ENCODE measurements at places on chromosomes 2 and 18. TPM values are rescaled to one million over a fixed set of nuclear protein-coding genes. Genes with fewer than 3 reads are reported as not detected.
A peak's percentile ranks its signal among the peaks of the same experiment; 100 is the strongest.

DNA sequence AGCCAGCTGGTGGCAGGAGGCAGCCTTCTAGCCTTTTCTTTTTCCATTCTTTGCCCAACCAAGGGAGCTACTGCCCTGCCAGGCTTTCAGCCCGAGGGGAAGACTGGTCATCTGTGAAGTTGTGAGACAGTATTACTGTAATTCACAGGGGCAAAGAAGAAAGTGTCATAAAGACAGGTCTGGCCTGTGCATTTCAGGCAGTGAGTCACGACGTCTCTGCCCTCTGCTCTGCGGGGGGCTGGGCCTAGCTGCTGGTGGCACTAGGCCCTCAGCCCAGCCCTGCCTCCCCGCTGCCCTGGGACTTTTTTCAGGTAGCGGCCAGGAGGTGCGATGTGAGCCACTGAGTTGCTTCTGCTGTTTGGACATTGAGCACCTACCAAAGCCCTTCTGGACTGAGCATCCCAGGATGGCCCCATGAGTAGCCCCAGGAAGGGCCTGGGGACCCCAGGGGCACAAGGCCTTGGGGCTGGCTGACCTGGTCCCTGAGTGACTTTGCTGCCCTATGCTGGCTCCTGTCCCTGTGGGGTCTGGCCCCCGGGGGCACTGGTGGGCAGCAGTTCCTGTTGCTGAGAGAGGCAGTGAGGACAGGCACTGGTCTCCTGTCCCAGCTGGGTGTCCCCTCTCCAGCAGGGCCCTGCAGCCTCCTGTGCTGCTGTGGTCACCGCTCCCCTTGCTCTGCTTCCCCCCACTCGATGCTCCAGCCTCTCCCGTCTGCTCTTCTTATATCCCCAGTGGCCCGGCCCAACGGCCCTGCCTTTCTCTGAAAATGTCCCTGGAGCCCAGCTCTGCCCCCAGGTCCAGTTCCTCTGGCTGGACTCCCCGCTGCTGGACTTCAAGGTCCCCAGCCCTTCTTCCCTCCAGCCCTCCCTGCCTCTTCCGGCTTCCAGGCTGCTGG, 7.0 kb downstream of the INHBB start:
- DNase-seq, result no peak

DNA sequence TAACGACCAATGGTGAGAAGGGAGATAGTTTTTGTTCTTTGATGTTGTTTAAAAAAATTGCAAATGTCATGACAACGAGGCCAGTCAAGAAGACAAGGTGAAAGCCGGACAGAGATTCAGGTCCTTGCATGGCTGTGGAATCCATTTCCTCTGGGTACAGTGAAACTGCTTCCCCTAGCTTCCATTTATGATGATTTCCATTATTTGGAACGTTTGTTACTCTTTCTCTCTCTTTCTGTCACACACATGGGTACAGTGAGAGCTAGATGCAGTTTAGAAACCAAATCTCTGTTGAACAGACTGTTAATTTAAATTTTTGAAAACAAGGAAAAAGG, 57.4 kb upstream of the MSH2 start:
- DNase-seq, result no peak

- no peak for DNase-seq
Observed at GRCh38 chr2:115910270-115910669, 1467.8 kb downstream of the DPP10 start.

GRCh38 chr2:146602383-146602782, 1242.4 kb upstream of the ACVR2A start:
- no peak for DNase-seq

Gene ITM2C
- polyA plus RNA-seq, result 308 TPM

- DNase-seq, result no peak
Observed at GRCh38 chr2:171226461-171226860, 65.8 kb upstream of the TLK1 start.

DNA sequence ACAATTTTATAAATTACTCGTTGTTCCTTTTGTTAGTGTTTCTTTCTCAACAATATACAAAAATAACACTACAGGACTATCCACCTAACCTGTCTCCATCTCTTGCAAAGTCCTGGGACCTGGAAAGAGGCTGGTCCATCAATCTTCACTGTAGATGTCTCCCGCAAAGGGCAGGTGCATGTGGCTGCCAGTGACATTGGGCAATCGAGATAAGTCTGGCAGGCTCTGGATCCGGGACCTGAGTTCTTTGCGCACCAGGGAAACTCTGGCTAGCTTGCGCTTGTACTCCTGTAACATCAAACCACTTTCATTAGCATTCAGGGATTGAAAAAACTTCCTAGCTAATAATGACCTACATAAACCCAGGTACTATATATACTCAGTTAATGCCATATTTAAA, 20.5 kb downstream of the RMP24 start:
- DNase-seq, result no peak

Gene FOXD4L1
- not detected for polyA plus RNA-seq

Gene ONECUT2
- polyA plus RNA-seq, result 0.02 TPM

- DNase-seq, result peak; percentile 16
Observed at GRCh38 chr2:75466708-75467311, 93.9 kb downstream of the EVA1A start.

DNA sequence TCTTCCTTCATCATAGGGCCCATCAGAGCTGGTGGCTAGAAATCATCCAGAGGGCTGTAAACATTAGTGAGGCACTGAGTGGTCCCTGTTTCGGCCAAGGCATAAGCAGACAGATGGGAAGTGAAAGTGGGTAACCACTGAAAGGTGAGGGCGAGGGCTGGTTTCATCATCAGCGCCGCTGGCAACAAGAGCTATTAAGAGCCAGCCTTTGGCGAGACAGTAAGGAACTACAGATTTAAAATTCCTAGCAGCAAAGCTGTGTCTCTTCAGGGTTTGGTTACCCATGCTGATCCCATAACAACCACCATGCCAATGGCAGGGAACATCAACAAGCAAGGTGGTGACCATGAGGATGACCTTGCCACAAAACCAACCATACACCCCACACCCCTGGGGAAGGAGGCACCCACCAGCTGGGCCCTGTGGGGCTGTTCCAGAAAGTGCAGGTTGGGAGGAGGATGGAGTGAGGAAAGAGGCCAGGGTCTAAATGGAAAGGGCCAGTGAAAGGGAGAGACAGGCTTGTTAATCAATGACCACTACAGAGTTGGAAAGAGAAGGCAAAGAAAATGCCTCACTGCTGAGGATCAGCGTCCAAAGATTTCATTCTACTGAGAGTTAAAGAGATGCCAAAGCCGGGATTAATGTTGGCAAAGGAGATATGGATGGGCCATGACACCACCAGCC, 9.0 kb upstream of the SLC20A1 start:
- DNase-seq, result no peak

GRCh38 chr2:193778293-193778692, 1583.6 kb upstream of the TMEFF2 start:
- DNase-seq, result no peak

Gene HES6
- 5.5 TPM for polyA plus RNA-seq

Gene COBLL1
- 39.7 TPM for polyA plus RNA-seq

Gene MC5R
- not detected for polyA plus RNA-seq

DNA sequence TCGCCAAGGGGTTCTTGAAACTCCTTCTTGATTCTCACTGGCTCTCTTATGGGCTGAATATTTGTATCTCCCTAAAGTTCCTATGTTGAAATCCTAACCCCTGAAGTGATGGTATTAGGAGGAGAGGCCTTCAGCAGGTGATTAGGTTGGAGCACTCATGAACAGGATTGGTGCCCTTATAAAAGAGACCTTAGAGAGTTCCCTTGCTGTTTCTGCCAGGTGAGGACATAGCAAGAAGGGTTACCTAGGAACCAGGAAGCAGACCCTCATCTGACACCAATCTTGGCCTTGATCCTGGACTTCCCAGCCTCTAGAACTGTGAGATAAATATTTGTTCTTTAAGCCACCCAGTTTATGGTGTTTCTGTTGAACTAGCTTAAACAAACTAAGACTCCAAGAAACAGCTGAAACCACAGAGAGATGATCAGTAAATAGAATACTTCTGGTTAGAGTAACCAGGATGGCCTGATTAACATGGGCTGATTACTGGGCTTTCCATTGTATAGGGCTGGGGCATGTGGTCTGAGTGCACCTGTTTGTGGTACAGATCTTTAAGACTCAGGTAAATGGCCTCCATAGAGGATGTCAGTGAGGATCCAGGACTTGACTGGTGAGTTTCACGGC, 7.7 kb upstream of the CDC42EP3 start:
- no peak for DNase-seq

Gene ING5
- polyA plus RNA-seq, result 37.7 TPM

Gene UGT1A10
- polyA plus RNA-seq, result 6.6 TPM

DNA sequence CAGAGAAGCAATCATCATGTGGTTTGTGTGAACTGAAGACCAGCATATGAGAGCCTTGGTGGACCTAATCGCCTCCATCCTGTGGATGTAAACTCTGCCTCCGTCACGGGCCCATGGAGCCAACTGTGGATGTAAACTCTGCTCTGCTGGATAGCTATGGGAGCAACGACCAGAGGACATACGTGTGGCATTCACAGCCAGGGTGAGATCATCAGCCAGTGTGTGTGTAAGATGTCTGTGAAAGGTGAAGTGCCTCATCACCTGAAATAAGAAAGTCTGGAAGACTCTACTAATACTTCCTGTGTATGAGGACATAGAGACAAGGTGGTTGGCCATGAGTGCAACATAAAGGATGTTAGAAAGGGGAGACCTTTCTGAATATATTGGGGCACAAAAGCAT, 63.5 kb downstream of the CYB5A start:
- no peak for DNase-seq

Gene PROM2
- polyA plus RNA-seq, result 55.6 TPM

DNA sequence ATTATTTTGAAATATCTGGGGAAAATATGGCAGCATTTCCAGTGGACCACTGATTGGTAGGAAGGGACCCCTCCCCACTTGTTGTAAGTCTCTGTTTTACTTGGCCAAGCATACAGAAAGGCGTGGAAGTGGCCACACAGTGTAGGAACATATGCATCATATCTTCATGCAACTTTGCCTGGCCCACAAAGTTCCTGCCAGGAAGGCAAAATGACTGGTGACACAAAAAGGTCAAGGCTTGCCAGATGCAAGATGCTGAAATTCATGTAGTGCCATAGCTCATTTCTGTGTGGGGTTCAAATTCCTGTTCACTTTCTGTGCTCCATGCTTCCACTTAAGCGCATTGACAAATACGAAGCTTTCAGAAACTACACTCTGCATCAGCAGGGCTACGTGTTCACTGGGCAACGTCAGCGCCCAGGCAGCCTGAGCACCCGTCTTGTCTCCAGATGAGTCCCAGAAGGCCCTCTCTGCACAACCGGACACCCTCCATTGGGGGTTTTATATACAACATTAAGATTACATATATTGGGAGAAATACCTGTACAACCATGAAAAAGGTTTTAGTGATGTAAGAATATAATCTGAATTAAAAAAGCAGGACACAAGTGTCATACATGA, 3.6 kb downstream of the DYNC2LI1 start:
- no peak for DNase-seq

- DNase-seq, result peak; percentile 89
Observed at GRCh38 chr2:19073522-19073921, 284.9 kb downstream of the OSR1 start.

Gene SLC9A4
- 10.3 TPM for polyA plus RNA-seq

Gene ARHGEF33
- polyA plus RNA-seq, result 2.4 TPM

Gene C2orf66
- not detected for polyA plus RNA-seq

GRCh38 chr2:235244255-235245220, 249.3 kb upstream of the AGAP1 start:
- DNase-seq, result no peak

Gene CROCC2
- polyA plus RNA-seq, result not detected

DNA sequence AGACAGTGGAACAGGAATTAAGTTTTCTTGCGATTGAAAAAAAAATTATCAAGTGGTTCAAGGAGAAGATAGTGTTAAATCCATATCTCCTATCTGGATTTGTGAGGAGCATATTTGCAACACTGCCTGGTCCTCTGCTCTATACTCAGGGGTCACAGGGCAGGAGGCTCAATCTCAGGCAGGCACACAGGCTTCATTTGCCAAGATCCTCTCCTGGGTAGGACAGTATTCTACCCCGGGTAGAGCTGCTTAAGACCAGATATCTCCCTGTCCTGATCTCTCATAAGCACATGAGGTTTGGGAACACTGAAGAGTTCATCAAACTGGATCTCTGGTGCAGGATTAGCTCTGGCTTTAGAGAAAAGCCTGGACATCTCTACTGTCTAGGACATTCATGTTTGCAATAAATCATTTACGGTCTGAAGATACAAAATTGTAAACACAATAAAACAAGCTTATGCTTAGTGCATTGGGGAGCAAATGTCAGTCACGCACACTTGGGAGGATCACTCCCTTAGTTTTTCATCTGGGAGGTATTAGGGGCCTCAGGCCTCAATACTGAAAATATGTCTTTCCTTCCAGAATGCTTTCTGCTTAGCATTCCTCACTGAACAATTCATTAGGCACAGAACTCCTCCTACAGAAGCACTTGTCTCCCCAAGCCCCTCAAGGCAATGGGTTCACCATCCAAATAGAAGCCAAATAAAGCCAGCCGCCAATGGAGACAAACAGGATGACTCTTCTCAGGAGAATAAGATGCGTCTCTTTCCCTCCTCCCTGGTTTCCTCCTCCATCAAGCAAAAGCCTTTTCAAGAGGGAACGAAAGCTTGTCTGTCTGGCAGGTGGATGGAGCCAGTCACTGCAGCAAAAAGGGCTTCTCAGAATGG, 34.1 kb upstream of the LCLAT1 start:
- DNase-seq, result peak; percentile 55

DNA sequence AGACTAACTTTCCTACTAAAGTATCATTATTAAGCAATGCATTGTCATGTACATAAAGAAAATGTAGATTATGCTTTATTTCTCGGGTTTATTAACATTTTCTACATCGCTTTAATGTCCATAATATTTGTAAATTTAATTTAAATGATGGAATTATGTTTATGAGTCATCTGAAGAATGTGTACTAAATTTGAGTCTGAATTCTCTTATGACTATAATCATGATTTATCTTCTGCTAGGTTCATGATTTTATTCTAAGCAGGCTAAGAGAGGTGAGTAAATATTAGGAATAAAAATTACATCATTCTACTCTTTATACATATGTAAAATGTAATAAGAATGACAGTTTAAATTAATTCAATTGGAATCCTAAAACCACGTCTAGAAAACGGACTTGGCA, 206.3 kb upstream of the NOL4 start:
- no peak for DNase-seq

DNA sequence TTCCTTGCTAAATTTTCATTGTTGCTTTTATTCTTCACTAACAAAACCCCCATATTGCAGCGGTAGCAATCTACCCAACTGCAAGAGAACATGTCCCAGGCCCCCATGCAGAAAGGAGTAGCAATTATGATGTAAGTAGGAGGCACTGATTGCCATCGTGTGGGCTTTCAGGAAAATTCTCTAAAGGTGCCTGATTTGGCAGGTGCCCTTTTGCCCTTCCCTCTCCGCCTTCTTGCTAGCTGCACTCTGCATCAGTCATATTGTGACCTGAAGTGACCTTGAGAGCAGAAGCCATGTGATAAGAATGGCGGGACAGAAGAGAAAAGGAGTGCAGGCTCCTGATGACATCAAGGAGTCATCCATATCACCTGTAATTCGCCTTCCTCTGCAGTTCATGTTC, 112.1 kb downstream of the NCKAP5 start:
- DNase-seq, result no peak

Gene IFIH1
- 11.3 TPM for polyA plus RNA-seq

GRCh38 chr2:74316627-74317295, 26.5 kb downstream of the SLC4A5 start:
- DNase-seq, result no peak

- DNase-seq, result no peak
Observed at GRCh38 chr18:79182047-79182713, 113.0 kb downstream of the ATP9B start.
